NCI-H1092 (cell line): ENCODE measurements at places on chromosomes 13 and 19.
A peak's percentile ranks its signal among the peaks of the same experiment; 100 is the strongest.

DNA sequence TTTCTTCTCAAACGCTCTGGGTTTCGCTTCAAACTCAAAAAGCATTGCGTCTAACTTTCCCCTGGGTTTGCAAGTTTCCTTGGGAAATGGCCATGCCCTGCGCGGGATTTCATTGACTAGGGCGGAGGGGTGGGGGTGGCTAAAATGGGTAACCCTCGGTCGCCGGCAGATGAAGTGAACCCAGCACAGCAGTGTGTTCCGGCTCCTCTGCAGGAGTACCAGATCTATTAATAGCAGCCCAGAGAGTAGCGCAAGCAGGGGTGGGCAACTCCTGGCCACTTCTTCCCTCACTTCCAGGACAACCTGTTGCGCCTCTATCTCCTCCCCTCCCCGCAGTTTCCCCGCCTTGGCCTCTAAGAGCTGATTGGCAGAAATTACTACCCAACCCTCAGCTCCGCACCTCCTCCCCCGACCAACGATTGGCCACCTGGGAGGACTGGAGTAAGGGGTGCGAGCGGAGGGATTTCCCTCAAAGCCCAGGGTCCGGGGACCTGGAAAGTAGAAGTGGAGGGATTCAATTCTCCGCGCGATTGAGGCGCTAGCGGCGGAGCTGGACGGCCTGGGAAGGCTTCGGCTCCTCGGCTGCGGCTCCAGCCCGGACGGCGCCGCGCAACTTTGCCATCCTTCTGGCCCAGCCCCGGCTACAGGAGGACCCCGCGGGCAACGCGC lies at the start of gene FREM2:
FREM2 (plus strand) TSS at position 501 of the 669 bp plus-strand sequence. CDS start 268 bp downstream, outside the sequence.
- peak; percentile 86 for DNase-seq

DNA sequence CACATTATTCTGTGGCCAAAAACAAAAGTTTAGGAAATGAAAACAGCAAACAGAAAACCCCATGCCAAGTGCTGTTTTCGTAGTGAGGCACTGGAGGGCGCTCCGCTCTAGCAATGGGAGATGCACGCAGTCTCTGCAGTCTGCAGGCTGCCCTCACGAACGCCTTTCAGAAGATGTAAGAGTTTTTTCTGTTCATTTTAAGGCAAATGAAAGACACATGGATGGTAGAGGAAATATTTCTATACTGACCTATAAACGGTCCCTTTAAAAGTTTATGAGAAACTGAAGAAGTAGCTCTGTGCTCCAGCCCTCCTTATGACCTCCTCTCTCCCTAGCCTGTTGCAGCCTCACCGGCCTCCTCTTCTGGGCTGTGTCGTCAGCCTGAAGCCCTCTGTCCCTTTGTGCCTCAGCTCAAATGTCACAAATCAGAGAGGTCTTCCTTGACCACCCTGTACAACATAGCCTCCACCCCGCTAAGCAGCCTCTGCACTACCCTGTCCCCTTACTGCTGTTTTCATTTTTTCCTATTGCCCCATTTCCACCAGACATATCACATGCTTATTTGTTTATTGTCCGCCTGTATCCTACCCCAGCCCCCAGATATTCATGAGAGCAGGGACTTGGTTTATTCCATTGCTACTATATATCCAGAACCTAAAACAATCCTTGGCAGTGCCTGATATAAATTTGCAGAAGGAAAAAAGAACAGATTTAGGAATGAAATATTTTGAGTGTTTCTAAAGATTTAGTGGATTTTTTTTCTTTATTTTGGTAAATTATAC lies 116.4 kb downstream of the TM9SF2 start:
- DNase-seq = no peak

DNA sequence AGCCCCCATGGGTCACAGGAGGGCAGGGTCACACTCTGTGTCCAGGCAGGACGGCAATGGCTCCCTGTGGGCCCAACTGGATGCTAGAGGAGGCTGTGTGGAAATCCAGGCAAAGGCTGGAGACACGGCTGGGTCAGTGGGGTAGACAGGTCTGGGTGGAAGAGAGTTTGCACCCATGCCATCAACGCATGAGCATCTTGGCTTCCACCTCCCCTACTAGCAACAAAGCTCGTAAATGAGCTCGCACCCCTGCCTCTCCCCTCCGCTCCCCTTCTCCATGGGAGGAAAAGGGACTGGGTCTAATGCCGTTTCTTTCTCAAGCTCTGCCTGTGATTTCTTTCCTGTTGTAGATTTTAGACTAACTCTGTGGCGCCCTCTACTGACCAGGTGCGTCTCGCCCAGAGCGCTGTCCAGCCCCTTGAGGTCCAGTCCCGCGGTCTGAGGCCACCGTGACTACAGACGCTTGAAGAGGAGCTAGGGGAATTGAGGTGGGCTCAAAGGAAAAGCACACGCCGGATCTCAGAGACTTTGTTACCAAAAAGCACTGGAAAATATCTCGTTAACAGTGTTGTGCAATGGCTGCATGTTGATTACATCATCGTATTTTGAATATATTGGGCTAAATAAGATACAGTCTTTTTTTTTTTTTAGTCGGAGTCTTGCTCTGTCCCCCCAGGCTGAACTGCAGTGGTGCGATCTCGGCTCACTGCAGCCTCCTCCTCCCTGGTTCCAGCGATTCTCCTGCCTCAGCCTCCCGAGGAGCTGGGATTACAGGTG lies 50.7 kb upstream of the USP29 start:
- DNase-seq = no peak

DNA sequence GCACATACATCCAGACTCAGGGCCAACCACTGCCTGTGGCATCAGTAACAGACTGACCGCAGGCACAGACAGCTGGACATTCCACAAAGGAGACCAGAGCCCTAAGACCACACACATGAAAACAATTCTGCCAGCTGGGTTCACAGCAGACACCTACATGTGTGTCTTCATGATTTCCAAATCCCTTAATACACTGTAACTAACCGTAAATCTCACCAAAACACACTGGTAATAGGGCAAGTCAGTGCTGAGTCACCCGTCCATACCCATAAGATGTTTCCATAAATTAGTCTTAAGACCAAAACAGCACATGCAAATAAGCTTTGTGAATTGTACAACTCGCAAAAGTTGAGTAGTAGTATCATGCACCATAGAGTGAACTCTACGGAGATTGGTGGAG lies 65.4 kb downstream of the TUBGCP3 start:
- DNase-seq = no peak

DNA sequence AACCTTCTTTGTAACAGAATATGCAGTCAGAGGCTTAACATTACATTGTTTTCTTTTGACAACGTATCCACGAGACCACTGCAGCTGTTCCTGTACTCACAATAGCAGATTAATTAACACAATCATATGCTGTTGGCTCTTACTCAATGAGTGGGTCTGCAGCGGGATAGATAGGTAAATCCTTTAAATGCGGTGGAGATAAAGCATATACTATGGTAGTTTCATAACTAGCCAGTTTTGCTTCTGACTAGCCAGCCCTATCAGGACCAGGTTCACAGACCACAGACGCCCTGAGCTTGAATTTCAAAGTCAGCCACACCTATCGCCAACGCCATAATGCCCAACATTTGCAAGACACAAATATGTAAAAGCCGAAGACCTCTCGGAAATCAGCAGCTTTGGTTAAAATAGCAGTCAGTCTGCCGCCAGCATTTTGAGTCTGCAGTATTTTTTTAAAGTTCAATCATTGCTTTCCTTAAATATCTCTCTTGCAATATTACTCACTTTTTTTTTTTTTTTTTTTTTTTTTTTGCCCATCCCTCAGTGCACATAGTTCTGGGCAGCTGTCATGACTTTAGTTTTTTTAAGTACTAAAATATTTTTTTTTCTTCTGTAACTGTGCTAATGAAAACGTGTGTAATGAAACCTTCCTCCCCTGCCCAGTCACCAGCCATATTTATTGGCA lies 120.5 kb downstream of the ZNF536 start:
- DNase-seq = no peak

DNA sequence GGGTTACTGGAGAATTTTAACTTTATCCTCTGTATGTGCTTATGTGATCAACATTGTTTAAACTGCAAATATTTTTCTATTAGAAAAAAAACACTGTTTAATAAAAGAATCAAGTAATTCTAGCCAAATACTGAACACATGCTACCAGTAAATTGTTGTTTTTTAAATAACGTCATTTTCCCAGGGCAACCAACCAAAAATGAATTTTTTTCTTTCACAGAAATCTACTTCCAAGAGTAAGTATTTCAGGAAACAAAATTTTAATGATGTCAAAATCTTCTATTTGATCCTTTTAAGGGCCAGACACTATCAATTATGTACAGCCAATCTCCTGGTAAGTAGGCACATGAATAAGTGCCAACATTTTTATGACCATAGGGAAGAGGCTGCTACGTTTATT lies 57.1 kb downstream of the TUBGCP3 start:
- no peak for DNase-seq

DNA sequence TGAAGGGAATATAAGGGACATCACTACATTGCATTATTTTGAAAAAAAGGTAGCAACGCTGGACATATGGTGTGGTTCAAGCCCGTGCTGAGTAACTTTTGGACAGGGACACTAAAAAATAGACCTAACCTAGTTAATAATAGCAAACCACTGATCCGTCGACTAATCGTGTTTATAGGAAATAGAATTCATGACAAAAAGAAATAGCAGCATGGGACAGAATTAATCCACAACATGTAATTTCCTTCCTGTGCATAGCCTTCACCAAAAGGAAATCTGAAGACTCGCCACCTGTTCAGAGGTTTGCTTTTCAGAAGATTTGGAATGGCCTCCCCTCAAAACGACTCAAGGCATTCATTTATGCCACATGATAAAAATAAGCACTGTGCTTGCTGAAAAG lies 128.7 kb downstream of the FGF14 start:
- DNase-seq = no peak
